ENCODE measurements at places on chromosomes 6 and 20. TPM values are rescaled to one million over a fixed set of nuclear protein-coding genes. Genes with fewer than 3 reads are reported as not detected.
A peak's percentile ranks its signal among the peaks of the same experiment; 100 is the strongest.

- no peak for DNase-seq
These were observed 48.1 kb upstream of the SLC17A4 start for GRCh38 chr6:25706314-25707014.

- DNase-seq = peak; percentile 69
These were observed 2.8 kb upstream of the CDSN start for GRCh38 chr6:31122791-31123706.

GRCh38 chr20:23227976-23228375 lies 122.6 kb upstream of the NXT1 start:
- DNase-seq = no peak

DNA sequence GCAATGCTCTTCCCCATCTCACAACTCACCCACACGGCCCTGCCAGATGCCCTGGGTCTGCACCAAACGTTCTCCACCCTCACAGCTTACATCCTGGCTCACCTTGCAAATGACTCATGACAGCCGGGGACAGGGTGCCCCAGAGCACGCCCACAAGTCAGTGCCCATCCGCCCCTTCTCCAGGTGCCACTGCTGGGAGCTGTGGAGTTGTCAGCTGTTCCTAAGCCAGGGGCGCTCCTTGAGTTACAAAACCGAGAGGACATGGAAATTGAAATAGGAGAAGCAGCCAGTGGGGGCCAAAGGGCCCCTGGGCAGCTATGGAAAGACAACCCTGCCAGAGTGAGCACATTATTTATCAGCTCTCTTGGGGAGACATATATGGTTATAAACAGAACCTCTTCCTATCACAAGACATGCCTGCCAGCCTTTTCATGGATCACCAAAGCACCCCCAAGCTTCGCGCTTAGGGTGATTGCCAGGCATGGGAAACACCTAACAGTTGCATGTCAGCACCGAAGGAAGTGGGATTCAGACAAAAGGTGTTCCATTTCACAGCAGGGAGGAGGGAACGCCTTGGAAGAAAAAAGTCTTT lies 236.8 kb downstream of the LY86 start:
- no peak for DNase-seq

GRCh38 chr6:25366903-25367545 lies 87.8 kb downstream of the CARMIL1 start:
- DNase-seq = peak; percentile 45

DNA sequence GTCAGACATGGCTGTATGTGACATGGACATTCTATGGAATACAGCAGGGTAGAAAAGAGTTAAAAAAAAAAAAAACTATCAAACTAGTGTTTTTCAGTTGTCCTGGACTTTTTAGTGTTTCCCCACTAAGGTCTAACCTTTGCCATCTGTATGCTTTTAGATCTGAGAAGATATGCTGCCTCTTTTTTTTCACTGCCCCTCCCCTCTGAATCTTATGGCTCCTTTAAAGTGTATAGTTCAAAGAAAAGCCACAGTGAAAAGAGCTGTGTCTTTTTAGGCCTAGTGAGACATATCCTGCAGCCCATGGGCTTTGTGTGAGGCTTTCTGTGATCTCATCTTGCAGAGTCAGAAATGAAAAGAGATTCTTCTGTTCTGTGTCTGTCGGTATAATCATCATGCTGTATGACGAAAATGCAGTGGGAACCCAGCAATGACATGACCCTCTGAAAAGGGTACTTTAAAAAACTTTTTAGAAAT lies 29.3 kb downstream of the ADGRG6 start:
- DNase-seq = no peak

DNA sequence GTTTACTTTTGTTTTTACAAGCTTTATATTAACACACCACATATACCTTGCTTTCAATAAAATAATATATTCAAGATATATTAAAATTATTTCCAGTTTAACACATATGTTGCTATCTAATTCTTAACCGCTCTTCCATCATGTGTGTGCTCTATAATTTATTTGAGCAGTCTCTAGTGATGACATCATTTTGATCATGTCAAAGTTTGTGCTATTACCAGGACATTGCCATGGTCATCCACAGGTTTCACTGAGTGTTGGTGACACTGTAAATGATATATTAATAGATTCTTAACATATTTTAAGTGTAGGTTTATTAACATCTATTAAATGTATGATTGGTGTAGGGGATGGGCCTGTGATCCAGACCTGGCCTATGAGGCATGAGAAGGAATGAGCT lies 17.1 kb upstream of the CST4 start:
- no peak for DNase-seq

DNA sequence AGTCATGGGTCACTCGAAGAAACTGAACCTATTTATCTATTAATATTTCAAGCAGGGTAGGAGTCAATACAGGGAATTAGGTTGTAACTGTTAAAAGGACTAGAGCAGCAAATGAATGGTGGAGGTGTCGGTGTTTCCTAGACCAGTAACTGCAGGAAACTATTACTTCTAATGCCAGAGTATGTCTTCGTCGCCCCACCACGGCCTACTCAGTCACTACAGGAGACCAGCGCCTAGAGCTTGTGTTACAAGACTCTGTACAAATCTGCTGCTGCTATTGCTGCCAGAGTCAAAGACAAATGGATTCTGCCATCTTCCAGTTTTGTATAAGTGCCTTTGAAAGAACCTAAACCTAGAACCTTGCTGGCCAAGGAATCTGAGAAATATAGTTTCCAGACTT lies 343.9 kb downstream of the SOX4 start:
- no peak for DNase-seq

The CPNE5 gene
- not detected for total RNA-seq

The FERMT1 gene
- 276 TPM for total RNA-seq

- DNase-seq = no peak
These were observed 284.7 kb upstream of the HSF2 start for GRCh38 chr6:122114717-122115116.
